Glomerular endothelial cell (primary cell): ENCODE measurements at places on chromosomes 7 and 10. TPM values are rescaled to one million over a fixed set of nuclear protein-coding genes. Genes with fewer than 3 reads are reported as not detected.

The RBM48 gene
- total RNA-seq = 6.2 and 8.1 TPM in 2 replicates

The OR2A7 gene
- 1.5 TPM in 1 of 2 replicates, not detected in the other for total RNA-seq

The THSD7A gene
- 15.5 and 31.6 TPM in 2 replicates for total RNA-seq

The PAX4 gene
- not detected in 2 replicates for total RNA-seq

The TCF7L2 gene
- 10.0 and 15.5 TPM in 2 replicates for total RNA-seq

The GALNT17 gene
- total RNA-seq = not detected in 2 replicates

The ZNF503 gene
- total RNA-seq = 12.4 and 14.8 TPM in 2 replicates

The VSTM4 gene
- 0.15 and 0.35 TPM in 2 replicates for total RNA-seq

The MRLN gene
- total RNA-seq = not detected in 2 replicates

The DYNC1I1 gene
- 0.44 and 2.2 TPM in 2 replicates for total RNA-seq

The CTAGE6 gene
- 0.39 and 0.88 TPM in 2 replicates for total RNA-seq

The ZP3 gene
- total RNA-seq = 1.1 and 4.0 TPM in 2 replicates
